ENCODE measurements at places on chromosomes 4 and X.

GRCh38 chr4:80767944-80768343, 262.6 kb upstream of the BMP3 start:
- no peak for DNase-seq

- no peak for DNase-seq
Measured at GRCh38 chr4:19309378-19309777, 942.3 kb upstream of the SLIT2 start.

DNA sequence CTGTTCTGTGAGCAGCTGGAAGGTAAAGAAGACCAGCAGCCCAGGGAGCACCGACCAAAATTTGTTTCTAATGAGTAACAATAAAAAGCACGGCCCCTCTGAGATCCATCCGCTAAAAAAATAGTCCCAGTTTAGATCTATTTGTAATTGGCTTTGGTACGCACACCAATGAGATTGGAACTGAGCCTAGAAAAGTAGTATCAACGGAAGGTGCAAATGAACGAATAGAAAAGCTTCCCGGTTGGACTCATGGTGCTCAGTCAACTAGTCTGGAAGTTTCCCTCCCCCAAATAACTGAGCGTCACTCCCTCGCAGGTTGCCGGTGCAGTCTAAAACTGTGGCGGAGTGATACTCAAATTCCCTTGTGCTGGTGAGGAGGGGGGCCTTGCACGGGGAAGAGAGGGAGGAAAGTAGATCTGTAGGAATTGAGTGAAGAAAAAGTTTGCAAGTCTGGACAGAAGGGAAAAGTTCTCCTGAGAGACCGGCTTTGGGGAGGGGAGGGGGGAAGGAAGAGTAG, at the start of gene COL4A5:
COL4A5 (plus strand) TSS at position 413 of the 517 bp plus-strand sequence. CDS start 288 bp downstream, outside the sequence.
- no peak for DNase-seq

DNA sequence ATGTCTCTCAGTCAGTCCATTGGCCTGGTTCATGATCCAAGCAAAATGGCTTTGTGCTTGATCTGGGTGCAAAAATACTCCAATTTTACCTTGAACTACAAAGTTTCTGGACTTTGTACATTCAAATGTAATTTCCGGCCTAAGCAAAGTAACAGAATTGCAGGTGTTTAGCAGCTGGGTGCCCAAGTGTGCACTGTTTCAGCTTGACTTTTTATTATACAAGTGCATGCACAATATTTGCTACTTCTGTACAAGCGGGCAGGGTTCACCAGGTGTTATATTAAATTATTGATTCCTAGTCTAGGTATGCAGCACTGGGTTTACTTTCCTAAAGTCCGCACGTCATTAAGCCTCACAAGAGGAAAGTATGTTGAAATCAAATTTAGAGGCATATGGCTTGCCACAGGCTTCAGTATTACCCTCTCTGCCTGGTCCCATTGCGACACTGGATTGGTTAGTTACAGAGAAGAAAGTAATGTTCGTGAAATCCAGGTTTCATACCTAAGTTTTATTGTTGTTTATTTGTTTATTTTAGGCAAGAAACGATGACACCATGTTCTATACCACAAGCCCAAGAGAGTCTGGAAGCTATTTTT, 376.9 kb upstream of the CTSO start:
- no peak for DNase-seq

DNA sequence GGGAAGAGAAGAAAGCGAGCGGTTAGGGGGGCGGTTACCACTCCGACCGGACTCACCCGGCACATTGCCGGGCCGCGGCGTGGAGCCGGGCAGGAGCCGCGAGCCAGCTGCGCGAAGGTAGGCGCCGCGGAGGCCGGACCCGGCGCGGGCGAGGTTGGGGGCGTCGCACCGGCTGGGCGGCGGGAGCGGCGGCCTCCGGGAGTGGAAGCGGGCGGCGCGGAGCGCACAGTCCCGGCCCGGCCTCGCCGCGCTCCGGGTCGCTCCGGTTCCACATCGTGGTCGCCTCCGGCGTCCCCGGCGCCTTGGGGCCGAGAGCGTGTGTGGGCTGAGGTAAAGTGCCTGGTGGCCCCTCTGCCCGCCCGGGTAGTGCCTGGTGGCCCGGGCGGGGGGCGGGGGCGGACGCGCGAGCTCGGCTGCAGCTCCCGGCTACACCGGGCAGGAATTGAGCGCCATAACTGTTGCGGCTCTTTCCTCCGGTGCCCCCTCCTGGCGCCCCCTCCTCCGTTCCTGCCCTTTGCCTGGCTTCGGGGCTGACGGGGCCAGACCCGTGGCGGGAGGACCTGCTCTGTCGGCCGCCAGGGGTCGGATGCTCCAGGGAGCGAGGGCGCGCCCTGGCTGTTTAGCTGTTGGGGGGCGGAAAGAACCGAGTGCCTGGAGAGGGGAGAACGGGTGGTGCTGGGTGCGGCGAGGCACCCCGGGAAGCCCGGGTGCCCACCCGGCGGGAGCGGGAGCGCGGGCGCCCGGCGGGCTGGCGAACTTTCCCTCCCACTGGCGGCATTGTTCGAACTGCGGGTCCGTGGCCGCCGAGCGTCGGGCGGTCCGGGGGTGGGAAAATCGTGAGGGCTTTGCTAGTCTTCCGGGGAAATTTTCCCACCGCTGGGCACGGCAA, 626 bp downstream of the JADE3 start:
- peak; percentile 17 for DNase-seq

DNA sequence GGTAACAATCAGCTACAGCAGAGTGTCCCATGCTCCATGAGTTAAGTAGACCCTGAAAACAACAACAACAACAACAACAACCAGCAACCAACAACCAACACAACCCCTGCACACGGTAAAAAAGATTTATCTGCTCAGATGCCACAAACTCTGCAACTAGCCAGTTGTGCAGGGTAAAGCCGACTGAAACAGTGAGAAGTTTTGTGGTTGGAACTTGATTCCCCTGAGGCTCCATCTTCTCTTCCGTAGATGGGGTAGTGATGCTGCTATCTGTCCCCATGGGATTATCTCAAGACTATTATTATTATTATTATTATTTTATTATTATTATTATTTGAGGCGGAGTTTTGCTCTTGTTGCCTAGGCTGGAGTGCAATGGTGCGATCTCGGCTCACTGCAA, 50.6 kb upstream of the RAPGEF2 start:
- no peak for DNase-seq

All from CD4-positive, alpha-beta T cell treated with Interleukin-10 for 1 hour (primary cell).